ENCODE measurements at places on chromosomes 4 and X. TPM values are rescaled to one million over a fixed set of nuclear protein-coding genes. Genes with fewer than 3 reads are reported as not detected.

The NPY1R gene
- total RNA-seq = 0.49 TPM

DNA sequence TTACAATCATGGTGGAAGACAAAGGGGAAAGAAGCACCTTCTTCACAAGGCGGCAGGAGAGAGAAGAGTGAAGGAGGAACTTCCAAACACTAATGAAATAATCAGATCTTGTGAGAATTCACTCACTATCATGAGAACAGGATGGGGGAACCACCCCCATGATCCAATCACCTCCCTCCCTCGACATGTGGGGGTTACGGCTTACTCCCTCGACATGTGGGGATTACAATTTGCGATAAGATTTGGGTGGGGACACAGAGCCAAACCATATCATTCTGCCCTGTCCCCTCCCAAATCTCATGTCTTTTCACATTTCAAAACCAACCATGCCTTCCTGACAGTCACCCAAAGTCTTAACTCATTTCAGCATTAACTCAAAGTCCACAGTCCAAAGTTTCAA is 88.7 kb upstream of the PGRMC2 start:
- no peak for DNase-seq

DNA sequence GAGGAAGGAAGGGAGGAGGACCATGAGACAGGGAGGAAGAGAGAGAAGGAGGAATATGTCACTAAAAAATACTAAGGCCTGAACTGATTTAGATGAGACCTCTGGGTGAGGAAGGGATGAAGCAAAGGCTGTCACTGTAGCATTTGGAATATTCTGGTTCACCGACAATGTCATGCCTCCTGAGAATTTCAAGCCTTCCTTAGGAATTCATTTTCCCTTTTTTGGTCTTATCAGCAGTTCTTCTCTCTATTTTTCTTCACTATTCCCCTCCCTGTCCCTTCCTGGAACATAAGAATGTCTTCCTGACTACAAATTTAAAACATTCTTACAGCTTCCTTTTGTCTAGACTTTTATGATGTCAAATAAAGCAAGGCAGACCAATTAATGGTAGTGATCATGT is 527.8 kb downstream of the INPP4B start:
- DNase-seq = no peak

The PRSS12 gene
- total RNA-seq = 1.1 TPM

GRCh38 chr4:128565565-128566186 is 243.8 kb upstream of the JADE1 start:
- DNase-seq = peak; percentile 26

The SGCB gene
- total RNA-seq = 29.9 TPM

GRCh38 chrX:134875671-134876070 is 115.1 kb upstream of the SMIM10 start:
- DNase-seq = no peak

DNA sequence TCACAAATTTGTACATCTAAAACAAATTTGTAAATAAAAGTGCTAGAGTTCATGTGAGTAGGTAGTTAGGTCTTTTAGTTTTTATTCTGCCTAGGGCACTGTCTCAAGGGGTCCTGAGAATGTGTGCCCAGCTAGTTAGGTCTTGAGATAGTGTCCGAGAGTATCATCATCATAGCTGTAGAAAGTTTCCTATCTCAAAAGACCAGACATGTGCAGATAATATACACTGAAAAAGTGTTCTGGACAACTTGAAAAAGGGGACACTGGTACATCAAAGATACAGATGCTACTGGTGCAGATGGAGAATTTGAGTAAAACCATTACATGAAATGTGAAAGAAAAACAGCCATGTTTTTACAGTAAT is 1.8 kb upstream of the ZCCHC4 start:
- DNase-seq = no peak

DNA sequence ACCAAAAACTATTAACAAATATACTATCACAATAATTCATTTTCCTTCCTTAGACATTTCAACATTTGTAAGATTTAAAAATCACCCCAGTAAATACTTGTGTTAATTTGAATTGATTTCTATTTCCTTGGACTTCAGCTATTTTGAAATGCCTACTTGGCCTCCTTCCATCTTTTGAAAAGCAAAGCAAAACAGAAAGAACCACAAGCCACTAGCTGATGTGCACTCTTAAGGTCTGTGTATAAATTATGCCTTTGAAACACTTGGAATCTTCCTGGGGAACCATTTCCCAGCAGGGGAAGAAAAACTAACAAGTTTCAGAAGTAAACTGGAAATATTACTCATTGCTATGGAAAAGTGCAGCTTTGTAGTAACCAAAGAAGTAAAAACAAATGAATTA is 139.8 kb downstream of the CLCN4 start:
- DNase-seq = no peak

DNA sequence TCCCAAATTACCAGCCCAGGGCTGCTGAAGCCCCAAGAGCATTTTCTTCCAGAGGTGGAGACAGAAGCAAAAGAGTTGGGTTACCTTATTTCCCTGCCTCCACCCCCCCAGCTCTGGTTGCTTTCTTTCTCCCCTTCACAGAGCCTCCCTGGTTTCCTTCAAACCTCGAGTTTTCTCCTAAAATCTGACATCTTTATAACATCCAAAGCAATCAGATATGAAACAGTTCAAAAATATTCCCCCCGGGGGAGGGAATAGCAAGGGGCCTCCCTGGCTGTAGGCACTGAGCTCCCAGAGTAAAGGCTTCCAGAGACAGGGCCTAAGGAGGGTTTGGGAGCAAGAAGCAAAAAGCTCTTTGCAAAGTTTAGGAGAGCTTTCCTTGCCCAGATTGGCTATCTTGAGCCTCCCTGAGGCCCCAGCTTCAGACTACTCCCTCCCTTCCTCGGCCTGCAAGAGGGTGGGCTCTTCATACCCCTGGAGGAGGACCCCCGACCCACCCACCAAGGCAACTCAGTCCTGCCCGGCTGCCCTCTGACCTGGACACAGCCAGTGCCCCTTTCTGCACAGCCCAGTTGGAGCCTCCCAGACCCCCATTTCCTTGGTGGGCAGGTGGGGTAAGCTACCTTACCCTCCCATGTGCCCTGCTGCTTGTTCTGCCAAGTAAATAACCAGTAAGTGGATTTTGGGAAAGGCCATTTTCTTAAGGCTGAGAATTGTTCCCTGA is 7.6 kb downstream of the MAMLD1 start:
- no peak for DNase-seq

- no peak for DNase-seq
Observed at GRCh38 chr4:148196164-148196563, 246.1 kb downstream of the NR3C2 start.

DNA sequence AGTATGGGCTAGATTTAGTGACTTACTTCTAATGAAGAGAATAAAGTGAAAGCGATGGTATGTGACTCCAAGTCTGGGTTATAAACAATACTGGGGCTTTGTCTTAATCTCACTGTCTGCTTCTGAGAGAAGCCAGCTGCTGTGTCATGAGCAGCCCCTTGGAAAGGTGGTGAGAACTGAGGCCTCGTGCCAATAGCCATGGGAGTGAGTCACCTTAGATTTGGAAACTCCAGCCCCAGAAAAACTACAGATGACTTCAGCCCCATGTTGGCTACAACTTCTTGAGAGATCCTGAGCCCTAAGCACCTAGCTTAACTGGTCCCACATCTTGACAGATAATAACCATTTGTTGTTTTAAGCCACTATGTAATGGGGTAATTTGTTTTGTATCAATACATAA is 77.6 kb downstream of the CWH43 start:
- DNase-seq = no peak

- DNase-seq = peak; percentile 25
Observed at GRCh38 chr4:71229477-71230270, 109.1 kb upstream of the SLC4A4 start.

The ADH1A gene
- not detected for total RNA-seq

DNA sequence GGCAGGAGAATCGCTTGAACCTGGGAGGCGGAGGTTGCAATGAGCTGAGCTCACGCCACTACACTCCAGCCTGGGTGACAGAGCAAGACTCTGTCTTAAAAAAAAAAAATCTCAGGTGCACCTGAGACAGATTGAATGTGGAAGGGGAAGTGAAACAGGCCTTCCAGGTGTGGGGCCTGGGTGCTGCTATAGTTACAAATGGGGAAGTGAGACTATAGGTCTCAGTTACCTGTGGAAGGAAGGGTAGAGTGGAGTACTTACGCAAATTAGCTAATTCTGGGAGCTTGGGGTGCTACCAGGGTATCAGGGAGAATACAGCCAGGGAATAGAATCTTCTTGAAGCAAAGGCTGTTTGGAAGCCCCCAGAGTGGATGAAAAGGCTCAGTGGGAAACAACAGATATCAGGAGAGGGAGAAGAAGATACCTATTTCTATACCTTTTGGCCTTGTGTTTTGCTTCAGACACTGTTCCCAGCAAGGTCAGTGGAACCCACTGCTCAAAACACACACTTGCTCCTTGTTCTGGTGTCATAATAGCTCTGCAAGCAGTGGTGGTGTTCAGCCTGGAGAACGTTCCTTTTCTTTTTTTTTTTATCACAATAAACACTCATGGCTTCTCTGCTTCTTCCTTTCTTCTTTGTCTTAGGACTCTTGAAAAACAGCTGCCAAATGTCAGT is 7.0 kb downstream of the CD38 start:
- no peak for DNase-seq

- DNase-seq = no peak
Observed at GRCh38 chr4:95638920-95639501, 90.2 kb upstream of the UNC5C start.

The USO1 gene
- 41.2 TPM for total RNA-seq

DNA sequence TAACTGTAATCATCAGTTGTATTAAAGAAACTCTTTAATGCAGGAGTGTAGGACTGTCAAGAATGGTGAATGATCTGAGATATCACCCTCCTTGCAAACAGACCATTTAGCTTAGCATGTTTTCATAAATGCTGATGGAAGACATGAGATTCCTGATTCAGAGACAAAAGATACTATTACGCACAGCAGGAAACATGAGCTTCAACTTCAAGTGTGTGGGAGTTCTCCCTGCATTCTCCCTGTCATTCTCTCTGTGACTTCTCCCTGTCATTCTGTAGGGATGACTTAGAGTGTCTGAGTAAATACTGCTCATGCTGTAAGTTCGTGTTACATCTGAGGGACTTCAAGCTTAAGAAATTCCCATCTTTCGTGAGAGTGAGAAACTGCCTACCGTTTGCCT is 866.0 kb upstream of the PRKX start:
- no peak for DNase-seq

The FDCSP gene
- total RNA-seq = not detected

DNA sequence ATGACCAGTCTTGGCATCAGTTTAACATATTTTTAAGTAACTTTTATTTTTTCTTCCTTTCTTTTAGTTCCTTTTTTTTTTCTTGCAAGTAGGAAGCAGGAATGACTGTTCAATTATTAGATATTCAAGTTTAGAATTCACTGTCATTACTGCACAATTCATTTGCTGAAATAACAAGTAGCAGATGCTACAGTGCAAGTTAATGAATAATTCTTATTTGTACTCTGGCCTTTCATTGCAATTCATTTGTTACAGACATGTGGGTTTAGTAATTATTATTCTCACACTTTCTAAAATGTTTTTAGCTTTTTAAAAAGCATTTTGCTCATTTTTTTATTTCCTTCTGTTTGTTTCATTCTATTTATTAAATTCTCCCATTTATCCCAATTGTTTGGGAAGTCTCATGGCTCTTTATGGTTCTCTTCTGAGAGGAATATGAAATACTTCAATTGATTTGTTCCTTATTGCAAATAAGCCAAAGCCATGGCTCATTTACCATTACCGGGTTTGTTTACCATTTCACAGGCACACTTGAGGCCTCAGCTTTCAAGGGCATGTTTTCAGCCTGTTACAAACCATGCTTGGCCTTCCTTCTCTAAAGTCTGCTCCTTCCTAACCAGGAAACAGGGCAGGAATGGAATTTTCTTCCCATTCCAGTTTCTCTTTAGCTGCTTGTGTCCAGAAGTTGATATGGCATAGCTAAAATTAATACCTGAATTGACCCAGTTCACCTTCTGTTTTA is 4.6 kb upstream of the DCAF4L1 start:
- DNase-seq = no peak

The CXXC4 gene
- 18.9 TPM for total RNA-seq

The XIAP gene
- 34.1 TPM for total RNA-seq

- DNase-seq = no peak
Observed at GRCh38 chr4:138945401-138945800, 70.2 kb upstream of the NOCT start.

GRCh38 chrX:2261831-2262667 is 238.7 kb downstream of the DHRSX start:
- DNase-seq = no peak

The HELT gene
- total RNA-seq = not detected

DNA sequence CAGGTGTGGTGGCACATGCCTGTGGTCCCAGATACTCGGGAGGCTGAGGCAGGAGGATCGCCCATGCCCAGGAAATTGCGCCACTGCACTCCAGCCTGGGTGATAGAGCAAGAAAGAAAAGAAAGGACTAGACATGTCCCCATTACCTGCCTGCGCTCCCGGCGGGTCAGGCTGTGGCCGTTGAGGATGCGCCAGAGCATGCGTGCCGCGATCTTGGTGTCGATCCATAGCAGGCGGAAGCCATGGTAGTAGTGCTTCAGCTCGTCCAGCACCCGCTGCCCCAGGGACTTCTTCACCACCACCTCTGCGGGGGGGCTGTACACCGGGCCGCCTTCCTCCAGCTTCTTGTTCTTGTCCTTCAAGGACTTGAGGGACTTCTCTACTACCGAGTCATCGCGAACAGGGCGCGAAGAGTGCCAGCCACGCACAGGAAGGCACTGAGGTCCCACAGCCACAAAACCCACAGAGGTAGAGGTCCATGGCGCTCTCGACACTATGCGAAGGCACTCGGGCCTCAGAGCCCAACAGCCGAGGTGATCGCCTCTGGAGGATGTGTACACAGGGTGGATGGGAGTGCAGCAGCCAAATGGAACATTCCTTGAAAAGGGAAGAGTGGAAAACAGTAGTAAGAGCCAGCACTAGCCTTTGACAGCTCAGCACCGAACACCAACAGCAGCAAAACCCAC is 14.6 kb downstream of the LETM1 start:
- DNase-seq = no peak

- no peak for DNase-seq
Observed at GRCh38 chr4:23369331-23369730, 520.5 kb downstream of the PPARGC1A start.

The SPANXN3 gene
- total RNA-seq = not detected

DNA sequence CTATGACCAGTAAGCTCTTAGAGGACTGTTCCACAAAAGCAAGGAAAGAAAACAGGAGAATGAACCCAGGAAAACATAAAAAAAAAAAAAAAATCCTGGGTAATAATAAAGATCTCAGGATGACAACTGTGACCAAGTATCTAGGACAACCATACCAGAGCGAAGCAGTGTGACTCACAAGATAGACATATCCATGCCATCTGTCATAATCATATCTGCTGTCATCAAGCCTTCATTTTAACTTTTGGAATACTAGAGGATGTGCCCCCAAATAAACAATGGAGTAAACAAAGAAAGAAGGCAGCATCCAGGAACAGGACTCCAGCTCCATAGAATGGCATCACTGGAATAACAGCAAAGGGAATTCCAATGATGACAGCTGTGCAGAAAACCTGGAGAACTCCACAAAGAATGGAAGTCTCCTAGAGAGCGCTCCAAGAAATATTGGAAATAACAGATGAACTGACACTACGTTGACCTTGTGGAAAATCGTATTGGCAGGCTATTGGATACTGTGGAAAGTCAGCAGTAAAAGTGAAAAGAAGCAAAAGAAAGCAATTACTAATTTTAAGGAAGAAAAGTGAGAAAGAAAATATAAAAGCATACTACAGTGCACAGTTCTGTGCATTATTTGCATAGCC is 35.3 kb downstream of the HPGDS start:
- no peak for DNase-seq

GRCh38 chrX:112664924-112665323 is 14.8 kb downstream of the LHFPL1 start:
- no peak for DNase-seq

- no peak for DNase-seq
Observed at GRCh38 chr4:52701207-52701606, 42.1 kb upstream of the USP46 start.

- DNase-seq = no peak
Observed at GRCh38 chr4:141565379-141566089, 70.8 kb upstream of the IL15 start.

Data from neural crest cell (in vitro differentiated cells).